Left ventricle myocardium inferior (tissue), 1 donor: ENCODE measurements at places on chromosomes 7 and 10.

GRCh38 chr10:28587270-28587969, 54.5 kb downstream of the WAC start:
- DNase-seq, result no peak

DNA sequence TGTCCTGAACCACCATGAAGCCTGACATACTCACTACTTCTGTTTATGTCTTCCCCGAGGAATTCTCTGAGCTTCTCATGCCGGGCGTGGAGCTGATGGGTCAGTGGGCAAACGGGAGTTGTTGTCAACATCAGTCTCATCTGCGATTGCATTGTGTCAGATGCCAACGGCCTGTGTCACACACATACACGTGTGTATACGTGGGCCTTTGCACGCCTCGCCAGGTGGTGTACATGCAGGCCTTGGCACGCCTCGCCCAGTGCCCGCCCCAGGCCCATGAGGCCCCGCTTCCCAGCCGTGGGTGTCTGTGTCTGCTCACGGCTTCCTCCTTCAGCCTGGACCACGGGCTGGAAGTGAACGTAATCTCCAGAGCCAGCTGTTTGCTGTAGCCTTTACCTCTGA, 7.5 kb upstream of the CSGALNACT2 start:
- DNase-seq, result no peak

DNA sequence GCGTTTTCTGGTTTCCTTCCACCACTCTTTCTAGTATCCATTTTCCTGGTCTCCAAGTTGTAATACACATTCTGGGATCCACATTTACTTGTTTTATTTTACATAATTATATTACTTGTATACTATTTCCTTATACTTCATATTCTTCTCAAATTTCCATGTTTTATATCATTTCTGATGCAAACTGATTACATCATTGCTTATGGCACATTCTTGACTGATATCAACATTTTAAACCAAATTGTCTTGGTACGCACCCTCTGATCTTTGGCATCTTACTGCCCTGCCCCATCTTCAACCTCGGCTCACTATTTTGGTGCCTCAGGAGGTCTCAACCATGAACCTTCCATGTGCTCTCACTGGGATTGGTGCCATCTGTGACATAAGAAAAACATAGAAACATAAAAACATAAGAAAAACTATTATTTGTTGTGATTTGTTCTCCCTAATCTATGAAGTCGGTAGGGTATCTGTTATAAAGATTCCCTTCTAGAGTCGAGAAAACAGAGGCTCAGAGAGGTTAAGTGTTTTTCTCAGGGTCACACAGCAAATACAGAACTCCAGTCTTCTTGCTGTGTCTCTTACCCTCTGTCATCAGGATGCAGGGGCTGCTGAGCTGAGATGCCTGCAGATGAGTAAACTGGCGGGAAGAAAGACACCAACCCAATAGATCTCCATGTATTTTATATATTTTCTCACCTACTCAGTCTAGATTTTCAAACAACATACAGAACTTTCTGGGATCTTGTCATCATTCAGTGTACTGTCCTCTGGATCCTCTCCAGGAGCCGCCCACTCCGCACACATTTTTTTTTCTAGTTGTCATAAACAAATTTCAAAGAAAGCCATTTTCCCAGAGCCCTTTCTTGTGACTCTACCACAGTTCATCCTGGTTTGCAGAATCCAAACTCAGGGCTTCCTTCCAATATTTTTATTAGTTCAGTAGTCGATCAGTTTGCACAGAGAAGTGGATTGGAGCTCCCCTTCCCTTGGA, 79.5 kb downstream of the PARP12 start:
- no peak for DNase-seq

GRCh38 chr7:72163271-72163670, 248.9 kb downstream of the CALN1 start:
- DNase-seq, result no peak

DNA sequence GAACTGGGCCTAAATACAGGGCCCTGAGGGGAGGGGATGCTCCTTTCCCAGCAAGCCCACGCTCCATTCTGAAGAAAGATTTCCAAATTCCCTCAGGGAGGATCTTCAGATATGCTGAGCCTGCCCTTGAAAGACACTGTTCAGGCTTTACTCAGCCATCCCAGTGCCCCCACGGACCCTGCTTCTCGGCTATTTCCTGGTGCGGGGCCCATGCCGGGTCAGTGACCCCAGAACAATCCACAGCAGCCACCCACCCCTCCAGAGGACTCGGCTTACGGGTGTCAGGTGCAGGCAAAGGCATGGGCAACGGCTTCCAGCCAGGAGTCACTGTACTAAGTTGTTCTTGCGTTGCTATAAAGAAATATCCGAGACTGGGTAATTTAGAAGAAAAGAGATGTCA, 137.1 kb downstream of the OAT start:
- DNase-seq, result no peak

DNA sequence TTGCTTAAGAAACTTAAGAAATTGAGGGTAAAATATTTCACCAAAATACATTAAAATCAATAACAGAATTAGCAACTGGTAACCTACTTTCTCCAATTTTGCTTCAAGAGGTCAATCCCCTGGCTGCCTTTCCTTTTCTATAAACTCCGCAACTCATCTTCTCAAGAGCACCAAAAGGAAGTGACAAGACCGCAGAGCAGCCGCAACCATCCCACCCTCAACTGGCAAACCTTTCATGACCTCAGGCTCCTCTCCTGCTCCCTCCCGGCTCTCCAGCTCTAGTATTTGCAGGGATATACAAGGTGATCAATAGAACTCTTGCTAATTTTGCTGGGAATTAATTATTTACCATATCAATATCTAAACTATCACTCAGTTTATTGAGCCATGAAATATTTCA, 88.9 kb downstream of the ATE1 start:
- DNase-seq, result no peak

DNA sequence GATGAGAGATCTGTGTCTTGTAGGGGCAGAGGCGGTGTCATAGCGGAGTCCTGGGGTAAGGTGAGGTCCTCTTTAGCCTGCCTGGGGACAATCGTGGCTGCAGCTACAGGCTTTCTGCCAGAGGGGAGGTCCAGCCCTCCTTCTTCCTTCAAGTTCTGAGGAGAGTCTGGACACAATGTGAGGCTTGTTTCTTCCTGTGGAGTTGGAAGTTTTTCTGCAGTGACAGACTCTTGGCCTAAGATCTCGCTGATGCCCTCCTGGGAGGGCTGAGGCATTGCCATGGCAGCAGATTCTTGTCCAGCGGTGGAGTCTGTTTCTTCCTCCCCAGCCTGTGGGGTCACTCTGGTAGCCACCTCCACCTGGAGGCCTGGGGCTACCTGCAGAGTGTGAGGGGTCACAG, 4.4 kb downstream of the NACAD start:
- DNase-seq, result no peak

DNA sequence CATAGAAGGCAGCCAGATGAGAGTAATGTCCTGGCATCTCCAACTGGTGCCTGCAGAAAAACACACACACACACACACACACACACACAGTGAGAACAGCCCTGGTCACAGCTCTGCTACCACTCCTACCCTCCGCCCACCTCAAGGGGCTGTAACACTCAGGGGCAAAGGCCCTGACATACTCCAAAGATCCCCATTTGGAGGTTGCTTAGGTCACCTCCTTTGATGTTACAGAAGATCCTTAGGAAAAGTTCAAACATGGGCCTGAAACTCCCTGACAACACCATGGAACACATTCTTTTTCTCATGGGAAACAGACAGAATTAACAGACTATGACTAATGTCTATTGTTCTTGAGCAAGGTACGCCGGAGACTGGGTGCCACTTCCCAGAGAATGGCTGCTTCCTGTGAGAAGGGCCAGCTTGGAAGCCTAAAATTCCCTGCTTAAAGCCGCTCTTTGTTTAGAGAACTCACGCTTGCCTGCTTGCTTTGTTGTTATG, 27.7 kb downstream of the DENND11 start:
- DNase-seq, result no peak

DNA sequence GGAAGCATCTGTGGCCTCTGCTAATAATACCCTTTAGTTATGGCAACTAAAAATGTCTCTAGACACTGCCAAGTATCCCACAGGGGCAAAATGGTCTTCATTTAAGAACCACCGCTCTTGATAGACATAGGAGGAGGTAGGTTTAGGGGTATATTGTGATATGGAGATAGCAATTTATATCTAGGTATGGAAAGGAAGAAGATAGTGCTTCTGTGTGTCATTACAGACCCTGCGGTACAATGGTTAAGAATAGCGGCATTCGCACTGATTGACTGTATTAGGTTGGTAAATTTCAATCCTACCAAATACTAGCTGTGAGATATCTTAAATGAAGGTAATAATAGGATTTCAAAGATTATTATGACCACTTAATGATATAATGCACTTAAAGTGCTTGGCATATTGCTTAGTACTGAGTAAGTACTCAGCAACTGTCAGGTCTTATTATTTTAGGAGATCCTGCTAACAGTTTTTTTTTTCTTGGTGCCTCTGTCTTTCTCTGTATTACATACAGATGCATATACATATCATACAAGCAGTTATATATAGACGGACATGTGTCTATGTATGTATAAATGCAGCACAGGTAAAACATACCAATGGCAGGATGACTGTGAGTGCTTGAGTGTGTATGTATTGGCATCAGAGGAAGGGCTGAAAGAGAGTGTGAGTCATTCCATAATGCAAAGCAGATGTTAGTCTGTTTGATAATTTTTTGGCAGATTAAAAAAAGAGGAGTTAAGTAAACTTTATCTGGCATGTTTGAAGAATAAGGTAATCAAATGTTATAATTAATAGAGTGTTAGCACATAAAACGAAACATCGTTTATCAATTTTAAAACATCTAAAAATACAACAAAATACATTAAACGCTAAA, 50.0 kb upstream of the ITGB8 start:
- DNase-seq, result no peak

DNA sequence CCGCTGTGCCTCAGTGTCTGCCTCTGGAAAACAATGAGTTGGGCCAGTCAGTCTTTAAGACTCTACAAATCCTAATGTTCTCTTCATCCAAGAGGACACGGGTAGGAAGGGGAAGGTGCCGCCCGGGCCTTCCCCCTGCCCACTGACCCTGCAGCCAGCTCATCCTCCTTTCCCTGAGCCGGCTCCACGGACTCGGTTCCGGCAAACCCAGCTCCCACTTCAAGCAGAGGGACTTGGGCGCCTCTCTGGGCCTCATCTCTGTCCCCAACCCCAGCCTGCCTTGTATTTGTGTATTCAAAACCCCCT, 95.6 kb downstream of the C10orf105 start:
- DNase-seq, result no peak

DNA sequence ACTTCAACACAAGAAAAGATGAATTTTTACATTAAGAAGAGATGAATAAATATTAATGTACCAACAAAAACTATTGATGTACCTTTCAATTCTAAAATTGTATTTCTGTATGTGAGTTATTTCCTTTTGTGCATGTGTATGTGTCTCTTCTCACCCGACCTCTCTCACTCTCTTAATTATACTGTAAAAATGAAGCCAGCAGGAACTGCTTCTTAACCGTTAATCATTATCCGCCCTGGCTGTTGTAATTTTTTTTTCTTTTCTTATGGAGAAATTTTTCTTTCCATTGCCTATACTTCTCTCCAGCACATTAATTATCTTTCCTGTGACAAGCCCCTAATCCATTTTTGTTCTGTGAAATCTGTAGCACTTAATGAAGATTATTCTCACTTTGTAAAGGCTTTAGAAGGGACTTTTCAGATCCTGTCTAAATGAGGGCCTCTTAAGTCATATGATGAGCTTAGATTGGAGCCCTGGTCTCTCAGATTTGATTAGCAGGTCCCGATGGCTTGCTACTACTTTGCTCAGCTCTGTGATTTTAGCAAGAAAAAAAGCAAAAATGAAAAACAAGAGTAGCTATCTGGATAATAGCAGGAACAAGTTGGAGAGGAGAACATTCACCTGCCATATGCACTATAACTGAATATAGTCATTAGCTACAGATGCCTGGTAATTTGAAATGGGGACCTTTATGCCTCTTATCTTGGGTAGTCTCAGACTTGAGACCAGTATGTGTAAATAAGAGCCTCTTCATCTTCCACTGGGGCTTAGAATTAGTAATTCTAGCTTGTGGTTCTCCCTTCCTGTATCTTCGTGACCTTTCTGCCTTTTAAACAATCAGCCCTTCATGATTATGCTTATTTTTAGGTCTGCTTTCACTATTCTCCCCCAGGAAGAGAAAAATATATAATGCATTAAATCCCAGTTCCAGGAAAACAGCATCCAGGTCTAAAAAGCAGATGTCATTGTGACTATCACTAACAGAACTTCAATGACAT, 80.0 kb upstream of the COL1A2 start:
- no peak for DNase-seq

- DNase-seq, result peak; percentile 89
These were observed 1.7 kb downstream of the TRIM8 start for GRCh38 chr10:102645741-102646609.

GRCh38 chr10:28180654-28181053, 122.2 kb downstream of the MPP7 start:
- no peak for DNase-seq

- DNase-seq, result no peak
These were observed 7.1 kb upstream of the AQP1 start for GRCh38 chr7:30904561-30904960.

DNA sequence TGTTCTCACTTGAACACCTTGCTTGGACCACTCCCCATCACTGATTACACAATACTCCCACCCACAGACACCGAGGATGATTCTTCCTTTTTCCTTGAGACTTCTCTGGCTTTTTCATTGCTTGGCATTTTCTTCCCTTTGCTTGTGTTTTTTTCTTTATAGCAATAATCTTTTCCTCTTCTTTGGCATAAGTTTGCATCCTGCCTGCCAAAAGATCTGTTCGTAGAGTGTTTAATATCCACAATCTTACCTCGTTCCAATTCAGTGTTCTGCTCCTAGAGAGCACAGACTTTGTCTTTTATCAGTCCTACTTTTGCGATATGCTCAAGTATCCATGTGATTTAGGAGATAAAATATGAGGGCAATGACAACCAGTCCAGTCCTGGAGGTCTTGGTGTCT, 303.3 kb upstream of the CDC14C start:
- no peak for DNase-seq

DNA sequence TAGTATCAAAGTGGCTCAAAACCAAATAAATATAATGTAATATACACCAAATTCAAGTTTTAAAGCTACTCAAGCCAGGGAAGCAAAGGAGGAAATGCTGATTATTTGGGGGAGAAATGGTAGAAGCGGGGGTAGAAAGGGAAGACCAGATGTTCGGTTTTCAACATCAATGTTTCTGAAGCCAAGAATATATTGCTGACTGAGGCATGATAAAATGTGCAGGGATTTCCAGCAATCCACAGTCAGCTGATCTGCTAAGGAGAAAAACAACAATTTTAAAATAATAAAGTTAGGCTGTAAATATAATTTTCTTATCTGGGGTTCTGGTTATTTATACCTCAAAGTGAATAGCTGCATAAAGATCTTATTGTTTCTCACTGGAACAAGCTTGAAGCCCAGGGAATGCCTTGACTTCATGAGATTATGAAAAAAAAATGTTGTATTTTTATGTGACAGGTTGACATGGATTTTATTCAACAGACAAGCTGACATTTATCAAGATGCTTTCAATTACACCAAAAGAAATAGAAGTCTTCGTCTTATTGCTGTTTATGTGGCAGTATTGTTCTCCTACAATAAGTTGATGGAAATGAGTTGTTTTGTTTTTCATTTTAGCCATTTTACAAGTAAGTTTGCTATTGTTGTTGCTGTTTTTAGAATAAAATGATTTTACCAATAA, 28.6 kb upstream of the BMPER start:
- no peak for DNase-seq

GRCh38 chr10:132679217-132679595, 106.7 kb downstream of the NKX6-2 start:
- no peak for DNase-seq
